ENCODE measurements at places on chromosomes 1 and 21. TPM values are rescaled to one million over a fixed set of nuclear protein-coding genes. Genes with fewer than 3 reads are reported as not detected.

- H3K4me1 ChIP-seq, result no peaks in the 10 kb centered on the region
- no peak overlapping the region for H3K27ac ChIP-seq
- H3K4me3 ChIP-seq, result no peak overlapping the region
- no peaks in the 10 kb centered on the region for H3K36me3 ChIP-seq
- DNase-seq, result no peak
- no peaks in the 10 kb centered on the region for H3K27me3 ChIP-seq
Observed at GRCh38 chr21:27206368-27206982, 239.6 kb upstream of the ADAMTS5 start.

GRCh38 chr1:247895163-247895637, at the start of gene OR2W3:
Gene OR2W3, plus strand, starts transcription at chr1:247895587. Its CDS starts 0 bp downstream, at chr1:247895587.
- H3K27me3 ChIP-seq, result no peaks in the 10 kb centered on the region
- no peaks in the 10 kb centered on the region for H3K4me1 ChIP-seq
- H3K36me3 ChIP-seq, result no peaks in the 10 kb centered on the region

DNA sequence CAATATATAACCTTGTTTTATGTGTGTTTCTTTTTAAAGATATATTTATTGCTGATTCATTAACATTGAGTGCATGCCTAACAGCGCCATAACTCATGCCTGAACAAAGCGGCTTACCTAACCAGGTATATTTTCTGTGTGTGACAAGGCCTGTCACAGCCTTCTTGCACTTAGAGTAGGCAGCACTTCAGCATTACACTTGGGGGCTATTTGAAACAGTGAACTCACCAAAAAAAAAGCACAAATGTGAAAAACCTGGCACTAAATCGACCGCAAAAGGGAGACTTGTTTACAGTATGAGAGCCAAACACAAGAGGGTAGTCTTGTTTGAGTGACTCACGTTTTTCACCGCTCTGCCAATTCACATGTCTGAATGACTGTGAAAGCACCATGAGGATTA, 111.7 kb downstream of the DISP1 start:
- no peaks in the 10 kb centered on the region for H3K27me3 ChIP-seq
- no peaks in the 10 kb centered on the region for H3K4me1 ChIP-seq
- peaks cover 7% of the 10 kb centered on the region for H3K36me3 ChIP-seq

DNA sequence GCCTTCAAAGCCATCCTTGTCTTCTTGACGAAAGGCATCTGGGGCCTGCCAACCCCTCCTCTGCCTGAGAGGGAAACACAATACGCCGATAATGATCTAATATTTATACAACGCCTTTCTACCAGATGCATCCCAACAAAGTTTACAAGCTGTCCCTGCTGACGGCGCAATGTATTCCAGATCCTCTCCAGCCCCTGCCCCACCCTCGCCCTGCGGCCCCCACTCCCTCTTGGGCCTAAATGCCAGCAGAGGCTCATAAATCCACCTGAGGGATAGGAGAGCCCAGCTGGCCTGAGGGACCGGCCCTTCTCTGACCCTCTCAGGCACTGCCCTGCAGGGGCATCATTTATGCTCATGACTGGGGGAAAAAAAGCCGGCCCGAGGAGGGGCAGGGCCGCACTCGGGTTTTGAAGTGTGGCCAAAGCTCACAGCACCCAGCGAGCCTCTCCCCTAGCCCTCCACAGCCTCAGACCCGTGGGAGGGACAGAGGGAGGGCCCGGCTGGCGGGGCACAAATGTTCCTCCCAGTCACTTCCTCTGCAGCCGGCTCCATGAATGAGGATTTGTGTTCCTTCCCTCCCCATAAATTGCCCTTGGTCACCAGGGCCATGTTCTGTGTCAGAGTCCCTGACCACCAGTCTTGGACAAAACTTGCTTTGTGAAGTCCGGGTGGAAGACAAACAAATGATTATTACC, 140.3 kb downstream of the FOXD2 start:
- H3K36me3 ChIP-seq, result no peaks in the 10 kb centered on the region
- peaks cover 16% of the 10 kb centered on the region for H3K27me3 ChIP-seq
- H3K27ac ChIP-seq, result no peak overlapping the region
- no peak for DNase-seq
- H3K4me3 ChIP-seq, result no peak overlapping the region
- no peaks in the 10 kb centered on the region for H3K4me1 ChIP-seq

DNA sequence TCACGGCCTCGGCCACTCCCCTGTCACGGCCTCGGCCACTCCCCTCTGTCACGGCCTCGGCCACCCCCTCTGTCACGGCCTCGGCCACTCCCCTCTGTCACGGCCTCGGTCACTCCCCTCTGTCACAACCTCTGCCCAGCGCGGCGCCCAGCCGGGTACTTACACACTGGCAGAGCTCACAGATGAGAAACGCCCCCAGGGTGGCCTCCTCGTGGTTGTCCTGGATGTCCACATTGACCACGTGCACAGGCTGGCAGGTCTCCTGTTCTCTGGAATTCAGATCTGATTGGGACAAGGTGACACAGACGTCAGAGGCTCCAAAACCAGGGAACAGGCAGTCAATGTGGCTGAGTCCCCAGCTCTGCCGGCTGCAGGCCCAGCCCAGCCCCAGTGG, 3.3 kb upstream of the TMEM240 start:
- no peak overlapping the region for H3K4me3 ChIP-seq
- H3K27me3 ChIP-seq, result no peaks in the 10 kb centered on the region
- no peaks in the 10 kb centered on the region for H3K36me3 ChIP-seq

DNA sequence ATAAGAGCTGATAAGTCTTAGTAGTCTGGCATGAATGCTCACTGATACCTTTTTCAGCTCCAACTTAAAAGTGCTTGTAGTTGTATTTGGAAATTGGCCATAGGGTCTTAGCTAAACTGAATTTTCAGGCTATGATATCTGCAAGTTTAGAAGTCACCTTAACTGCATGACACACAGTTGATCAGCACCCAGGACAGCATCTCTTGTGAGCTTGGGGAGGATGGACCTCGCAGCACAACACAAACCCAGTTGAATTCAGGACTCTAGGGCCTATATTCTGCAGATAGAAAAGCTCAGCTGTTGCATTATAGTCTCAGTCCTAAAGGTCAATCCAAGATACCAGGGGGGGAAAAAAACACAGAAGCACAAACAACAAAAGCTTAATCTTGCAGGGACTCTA, 394.3 kb downstream of the KCNH1 start:
- H3K36me3 ChIP-seq, result no peaks in the 10 kb centered on the region

- H3K36me3 ChIP-seq, result no peaks in the 10 kb centered on the region
- no peaks in the 10 kb centered on the region for H3K27me3 ChIP-seq
- H3K4me3 ChIP-seq, result no peak overlapping the region
- no peak overlapping the region for H3K27ac ChIP-seq
- DNase-seq, result no peak
- no peaks in the 10 kb centered on the region for H3K4me1 ChIP-seq
Observed at GRCh38 chr1:187839873-187840272, 1011.1 kb downstream of the PLA2G4A start.

DNA sequence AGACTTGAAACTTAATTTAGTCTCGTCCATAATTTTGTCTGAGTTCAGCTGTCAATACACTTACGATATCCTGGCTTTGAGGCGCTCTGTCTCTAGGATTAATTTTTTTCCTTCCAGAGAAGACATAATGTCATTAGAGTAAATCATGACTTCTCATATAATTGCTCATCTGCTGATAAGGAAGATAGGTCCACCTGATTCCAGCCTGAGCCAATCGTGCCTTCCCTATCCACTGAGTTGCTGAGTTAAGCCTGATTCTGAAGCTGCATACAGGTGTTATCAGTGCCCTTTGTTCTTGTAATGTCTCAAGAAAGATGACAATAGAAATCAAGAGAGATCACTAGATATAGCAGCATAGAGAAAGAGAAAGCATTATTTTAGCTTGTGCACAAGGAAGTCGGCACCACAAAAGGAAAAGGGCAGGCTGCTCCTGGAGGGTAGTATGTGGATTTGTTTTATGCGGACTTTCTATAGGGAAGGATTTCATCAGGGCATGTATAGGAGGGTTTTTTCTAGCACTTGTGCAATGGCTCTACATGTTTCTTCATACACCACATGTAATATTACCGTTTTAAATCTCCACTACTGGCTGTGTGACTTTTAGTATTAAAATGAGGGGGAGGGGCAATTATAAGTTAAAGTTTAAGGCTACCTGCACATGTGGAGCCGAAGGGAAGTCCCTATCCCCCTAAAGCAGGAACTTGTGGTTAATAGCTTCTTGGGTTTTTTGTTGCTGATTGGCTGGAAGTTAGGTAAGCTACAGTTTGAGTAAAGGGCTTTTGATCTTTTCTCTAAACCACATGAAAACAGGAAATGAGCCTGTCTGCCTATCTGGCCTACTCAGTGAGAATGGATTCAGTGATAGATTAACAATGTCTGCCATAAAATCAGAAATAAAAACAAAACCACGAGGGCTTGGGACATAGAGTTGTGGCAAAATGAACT, 133.4 kb downstream of the PLPPR5 start:
- peak; percentile 75 for DNase-seq
- H3K27me3 ChIP-seq, result no peaks in the 10 kb centered on the region
- H3K27ac ChIP-seq, result peak overlapping the region; percentile 93

Gene KAZN
- total RNA-seq, result 0.18 TPM

Gene FMO2
- not detected for total RNA-seq

Gene LRRIQ3
- 2.0 TPM for total RNA-seq

Data from naive thymus-derived CD8-positive, alpha-beta T cell (primary cell).